Stimulated activated CD8-positive, alpha-beta memory T cell treated with anti-CD3 and anti-CD28 coated beads, Interleukin-2, amount 100 ng/mL, for 1 hour (primary cell): ENCODE measurements at places on chromosomes 6 and 20.

- no peak for DNase-seq
Measured at GRCh38 chr6:122683989-122684651, 73.9 kb downstream of the PKIB start.

GRCh38 chr6:123830120-123830519 is 26.5 kb downstream of the NKAIN2 start:
- no peak for DNase-seq

- DNase-seq = no peak
Measured at GRCh38 chr6:44561060-44561623, 173.6 kb downstream of the CDC5L start.

- DNase-seq = no peak
Measured at GRCh38 chr20:24916412-24916811, 32.7 kb upstream of the CST7 start.

DNA sequence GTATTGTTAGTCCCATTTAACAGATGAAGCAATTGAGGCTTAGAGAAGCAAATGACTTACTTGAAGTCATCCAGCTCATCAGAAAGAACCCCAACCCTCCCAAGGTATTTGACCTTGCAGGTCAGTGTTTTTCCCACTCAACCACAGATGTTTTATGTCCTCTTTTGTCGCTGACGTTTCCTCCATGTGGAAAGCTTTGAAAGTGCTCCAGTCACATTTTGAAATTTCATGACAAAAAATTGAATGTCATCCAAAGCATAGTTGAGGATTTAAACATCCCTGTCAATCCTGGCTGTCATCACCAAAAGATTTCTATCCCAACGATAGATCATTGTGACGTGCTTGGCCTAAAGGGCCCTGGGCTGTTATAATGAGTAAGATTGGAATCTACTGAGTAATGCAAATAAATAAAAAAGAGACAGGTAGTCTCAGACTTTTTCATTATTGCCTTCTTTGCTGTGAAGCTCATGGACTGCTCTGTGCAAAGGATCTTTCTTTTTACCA is 102.7 kb downstream of the TSHZ2 start:
- DNase-seq = no peak

- no peak for DNase-seq
Measured at GRCh38 chr6:152750694-152751093, at the start of gene VIP. TSS of gene VIP (plus strand) at chr6:152750797. CDS start at chr6:152752178, 1,381 bp downstream.

DNA sequence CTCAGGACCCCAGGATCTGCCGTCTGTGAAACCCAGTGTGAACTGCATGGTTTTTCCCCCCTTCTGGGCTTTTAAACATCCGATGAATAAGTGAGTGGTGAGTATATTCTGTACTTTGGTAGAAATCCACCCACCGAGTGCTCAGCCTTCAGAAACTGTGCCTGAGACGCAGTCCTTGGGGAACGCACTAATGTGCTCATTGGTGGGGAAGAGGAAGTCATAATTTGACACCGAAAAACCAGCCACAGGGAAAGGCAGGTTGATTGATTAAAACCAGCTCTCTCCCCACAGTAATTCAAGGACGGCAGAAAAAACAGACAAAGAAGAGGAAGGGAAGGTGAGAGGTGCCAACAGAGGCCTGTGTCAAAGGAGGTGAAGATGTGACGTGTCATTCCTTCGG is 21.7 kb downstream of the EDN3 start:
- no peak for DNase-seq

- DNase-seq = no peak
Measured at GRCh38 chr6:157017022-157017421, 239.8 kb downstream of the ARID1B start.

DNA sequence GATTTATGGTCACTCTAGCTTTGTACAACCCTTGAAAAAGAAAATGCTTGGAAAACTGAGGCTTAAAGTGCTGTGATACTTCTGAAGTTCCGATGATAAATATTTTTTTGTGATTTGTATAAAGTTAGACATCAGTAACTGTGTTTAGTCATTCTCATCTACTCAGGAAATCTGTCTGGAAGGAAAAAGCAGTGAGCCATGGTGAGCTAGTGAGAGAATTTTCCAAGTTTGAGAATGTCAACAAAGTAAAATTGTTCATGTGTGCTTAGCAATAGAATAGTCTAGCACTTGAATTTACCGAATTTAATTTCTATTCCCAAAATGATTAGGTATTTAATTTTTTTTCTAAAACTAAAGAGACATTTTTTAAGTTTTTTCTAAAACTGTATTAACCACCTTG is 41.3 kb upstream of the PLCB4 start:
- no peak for DNase-seq

DNA sequence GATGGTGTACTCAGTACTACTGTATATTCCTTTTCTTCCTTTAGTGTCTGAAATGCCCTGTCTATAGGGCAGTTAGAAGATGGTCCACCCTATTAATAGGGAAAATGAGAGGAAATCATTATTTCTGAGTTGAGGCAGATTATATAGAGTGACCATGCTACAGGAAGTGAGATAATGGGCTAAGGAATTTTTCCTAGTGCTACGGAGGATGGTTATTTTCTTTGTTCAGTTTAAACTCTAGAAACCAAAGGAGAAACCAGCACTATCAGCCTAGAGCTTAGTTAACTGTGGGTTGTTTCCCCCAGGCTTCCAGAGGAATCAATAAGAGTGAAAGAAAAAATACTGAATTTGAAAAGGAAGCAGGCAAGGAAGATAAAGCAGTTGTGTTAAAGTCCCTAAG is 474 bp downstream of the TSBP1 start:
- no peak for DNase-seq

GRCh38 chr20:50412069-50412468 is 98.1 kb upstream of the PTPN1 start:
- no peak for DNase-seq

DNA sequence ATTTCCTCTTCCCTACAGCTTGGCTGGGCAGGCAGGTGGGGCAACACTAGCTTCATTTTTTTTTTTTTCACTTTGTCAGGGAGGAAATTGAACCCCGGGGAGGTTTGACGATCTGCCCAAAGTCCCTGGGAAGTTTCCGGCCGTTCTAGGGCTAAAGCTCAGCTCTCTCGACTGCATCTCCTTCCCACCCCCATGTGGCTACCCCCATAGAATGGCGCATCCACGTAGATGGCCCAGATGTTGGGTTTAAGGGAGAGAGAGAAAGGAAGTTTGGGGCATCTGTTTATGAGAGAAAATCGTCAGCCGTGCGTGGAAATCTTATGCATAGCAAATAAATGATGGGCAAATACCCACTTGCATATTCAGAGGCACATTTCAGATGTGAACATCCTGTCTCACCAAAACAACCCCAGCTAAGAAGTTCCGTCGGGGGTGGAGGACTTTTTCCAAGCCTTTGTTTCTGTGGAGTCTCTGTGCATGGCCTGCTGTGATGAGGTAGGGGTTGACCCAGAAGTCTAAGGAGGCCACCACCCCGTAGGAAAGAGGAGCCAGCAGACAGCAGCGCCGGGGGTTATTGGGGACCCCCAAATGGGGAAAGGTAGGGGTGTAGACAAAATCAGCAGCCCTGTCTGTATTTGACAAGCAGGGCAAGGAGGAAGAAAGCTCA is 40.5 kb upstream of the ZNF831 start:
- no peak for DNase-seq

GRCh38 chr6:168362276-168362990 is 42.9 kb upstream of the DACT2 start:
- no peak for DNase-seq

DNA sequence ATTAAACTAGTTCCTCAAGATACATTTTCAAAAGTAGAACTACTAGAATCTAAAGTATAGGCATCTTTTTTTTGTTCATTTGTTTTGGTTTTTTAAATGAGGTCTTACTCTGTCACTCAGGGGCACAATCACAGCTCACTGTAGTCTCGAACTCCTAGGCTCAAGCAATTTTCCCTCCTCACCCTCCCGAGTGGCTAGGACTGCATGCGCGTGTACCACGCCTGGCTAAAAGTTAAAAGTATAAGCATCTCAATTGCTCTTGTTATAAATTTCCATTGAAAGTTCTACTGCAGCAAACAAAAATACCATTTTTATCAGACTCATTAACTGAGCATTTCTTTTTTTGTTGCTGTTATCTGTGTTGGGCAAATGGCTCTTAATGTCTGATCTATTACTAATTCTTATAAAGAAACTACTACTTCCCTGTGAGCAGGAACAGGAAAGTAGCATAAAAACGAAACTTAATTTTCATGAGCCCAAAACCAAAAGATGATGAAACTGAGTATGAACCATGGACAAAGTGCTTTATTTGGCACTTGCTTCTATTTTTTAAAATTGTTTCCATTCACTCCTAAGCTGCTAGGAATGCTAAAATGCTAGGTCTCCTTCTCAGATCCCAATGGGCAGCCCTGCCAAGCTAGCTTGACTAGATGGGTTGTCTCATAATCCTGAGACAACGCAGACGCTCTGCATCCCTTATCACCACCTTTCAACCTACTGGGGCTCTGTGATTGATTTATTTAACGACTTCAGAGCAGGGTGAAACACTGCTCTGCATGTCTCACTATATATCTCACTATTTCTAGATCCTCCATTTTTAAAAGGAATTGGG is 36.9 kb downstream of the TRPC4AP start:
- no peak for DNase-seq

- DNase-seq = no peak
Measured at GRCh38 chr6:9766240-9766915, 648.5 kb downstream of the TFAP2A start.

GRCh38 chr6:44561832-44562665 is 174.5 kb downstream of the CDC5L start:
- no peak for DNase-seq

GRCh38 chr6:109644131-109644530 is 46.9 kb downstream of the AK9 start:
- DNase-seq = no peak

DNA sequence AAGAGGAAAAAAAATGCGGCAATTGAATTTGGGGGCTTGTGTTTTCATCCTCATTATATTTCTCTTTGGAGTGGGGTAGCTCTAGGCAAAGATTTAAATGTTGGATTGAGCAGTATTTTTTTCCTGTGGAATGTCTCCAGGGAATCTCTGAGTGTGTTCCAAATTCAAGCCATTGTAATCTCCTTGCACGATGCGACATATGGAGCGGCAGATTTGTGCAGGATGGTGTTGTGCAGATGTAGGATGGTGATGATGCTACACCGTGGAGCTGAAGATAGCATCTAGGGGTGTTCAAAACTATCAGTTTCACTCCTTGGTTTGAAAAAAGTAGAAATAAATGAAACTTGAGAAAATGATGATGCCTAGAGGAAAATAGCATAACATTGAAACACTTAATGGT is 777.5 kb upstream of the EPHA7 start:
- DNase-seq = no peak

DNA sequence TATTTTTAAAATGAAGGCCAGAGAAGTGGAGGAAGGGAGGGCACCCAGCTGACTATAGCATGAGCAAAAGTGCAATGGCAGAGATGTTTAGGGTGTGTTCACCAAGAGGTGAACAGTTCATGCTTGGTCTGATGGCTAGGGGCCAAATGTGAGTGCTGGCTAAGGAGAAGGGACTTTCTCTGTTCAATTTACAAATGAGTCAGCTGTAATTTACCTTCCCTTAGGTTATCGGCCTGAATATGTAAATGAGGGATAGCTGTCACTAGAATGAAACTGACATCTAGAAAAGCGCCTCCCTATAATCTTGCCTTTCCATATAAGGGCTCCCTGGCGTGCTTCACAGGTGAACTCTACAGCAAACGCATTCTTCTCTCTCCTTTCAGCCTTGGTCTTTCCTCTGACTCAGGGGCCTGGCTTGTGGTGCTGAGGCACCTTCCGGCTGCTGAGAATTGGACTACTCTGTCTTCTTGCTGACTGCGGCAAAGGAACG is 114.7 kb upstream of the BACH2 start:
- DNase-seq = no peak

- no peak for DNase-seq
Measured at GRCh38 chr6:169968541-169969270, 217.3 kb downstream of the ERMARD start.

GRCh38 chr20:62807444-62808210 is 3.0 kb downstream of the OGFR start:
- no peak for DNase-seq

DNA sequence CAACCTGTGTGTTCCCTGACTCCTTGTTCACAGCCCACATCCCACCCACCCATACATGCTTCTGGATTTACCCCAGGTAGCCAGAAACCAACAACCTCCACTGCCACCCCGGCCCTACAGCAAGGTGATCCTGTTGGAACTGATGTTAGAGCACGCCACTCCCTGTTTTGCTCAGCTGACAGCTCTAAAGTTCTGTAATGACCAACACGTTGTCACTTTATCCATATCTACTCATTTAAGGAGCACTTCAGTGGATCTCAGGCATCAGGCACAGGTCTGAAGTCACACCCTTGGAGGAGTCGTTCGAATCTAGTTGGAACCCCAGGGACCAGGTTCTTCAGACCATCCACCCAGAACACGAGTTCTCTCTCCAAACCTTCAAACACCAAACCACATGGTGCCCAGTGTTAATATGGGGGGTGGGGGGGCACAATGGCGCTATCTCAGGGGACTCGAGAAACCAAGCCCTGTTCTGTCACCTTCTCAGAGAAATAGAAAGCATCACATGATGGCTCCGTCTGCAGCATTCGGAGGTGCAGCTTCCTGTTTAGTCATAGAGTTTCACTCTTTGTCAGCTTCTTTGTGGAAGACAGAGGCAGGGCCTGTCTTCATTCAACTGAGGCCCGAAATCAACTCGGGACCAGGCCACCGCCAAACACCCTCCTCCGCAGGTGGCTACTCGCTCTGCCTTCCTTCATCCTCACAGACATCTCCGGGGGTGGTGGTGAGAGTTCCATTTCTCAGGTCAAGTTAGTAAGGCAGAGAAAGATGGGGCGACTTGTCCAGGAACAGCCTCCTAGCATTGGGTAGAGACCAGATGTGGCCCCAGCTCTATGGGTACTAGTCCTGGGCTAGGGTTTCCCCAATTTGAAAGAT is 142.2 kb downstream of the NFATC2 start:
- peak; percentile 47 for DNase-seq

DNA sequence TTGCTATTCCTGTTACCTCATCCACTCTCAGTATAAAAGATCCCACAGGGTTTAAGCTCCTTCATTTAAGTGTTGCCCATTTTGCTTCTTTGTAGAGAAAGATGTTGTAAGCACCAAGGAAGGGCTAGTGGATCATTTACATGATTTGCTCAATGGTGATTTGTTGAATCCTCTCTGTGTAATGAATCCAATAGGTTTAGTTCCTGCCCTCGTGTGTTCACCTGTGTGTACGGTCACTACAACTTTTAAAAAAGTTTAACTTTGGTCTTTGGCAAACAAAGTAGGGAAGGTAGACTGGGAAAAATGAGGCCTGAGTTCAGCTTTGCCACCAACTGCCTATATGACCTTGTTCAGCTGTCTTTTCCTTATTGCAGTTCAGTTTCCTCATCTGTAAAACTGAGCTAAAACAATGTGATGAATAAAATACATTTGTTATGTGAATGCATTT is 51.5 kb downstream of the DHX35 start:
- DNase-seq = no peak

GRCh38 chr6:28803337-28803709 is 120.5 kb downstream of the TRIM27 start:
- DNase-seq = no peak

DNA sequence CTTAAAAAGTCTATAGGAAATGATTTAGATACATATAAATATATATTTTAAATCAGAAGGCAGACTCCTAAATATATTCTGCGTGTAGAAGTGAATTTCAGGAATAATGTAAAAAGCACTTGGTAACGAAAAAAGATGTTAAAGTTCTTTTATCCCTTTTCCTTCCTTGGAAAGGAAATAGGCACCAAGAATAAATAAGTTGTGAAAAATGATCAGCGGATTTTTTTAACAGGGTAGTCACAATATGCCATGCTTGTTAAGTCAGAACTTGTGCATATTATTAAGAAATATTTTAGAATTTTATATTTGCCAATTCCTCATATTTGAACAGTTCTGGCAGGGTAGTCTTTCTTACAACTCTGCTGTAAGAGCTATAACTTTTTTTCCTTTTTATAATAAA is 173.8 kb downstream of the CD83 start:
- no peak for DNase-seq
